HT1080 (cell line): ENCODE measurements at places on chromosomes 7 and 10. TPM values are rescaled to one million over a fixed set of nuclear protein-coding genes. Genes with fewer than 3 reads are reported as not detected.

DNA sequence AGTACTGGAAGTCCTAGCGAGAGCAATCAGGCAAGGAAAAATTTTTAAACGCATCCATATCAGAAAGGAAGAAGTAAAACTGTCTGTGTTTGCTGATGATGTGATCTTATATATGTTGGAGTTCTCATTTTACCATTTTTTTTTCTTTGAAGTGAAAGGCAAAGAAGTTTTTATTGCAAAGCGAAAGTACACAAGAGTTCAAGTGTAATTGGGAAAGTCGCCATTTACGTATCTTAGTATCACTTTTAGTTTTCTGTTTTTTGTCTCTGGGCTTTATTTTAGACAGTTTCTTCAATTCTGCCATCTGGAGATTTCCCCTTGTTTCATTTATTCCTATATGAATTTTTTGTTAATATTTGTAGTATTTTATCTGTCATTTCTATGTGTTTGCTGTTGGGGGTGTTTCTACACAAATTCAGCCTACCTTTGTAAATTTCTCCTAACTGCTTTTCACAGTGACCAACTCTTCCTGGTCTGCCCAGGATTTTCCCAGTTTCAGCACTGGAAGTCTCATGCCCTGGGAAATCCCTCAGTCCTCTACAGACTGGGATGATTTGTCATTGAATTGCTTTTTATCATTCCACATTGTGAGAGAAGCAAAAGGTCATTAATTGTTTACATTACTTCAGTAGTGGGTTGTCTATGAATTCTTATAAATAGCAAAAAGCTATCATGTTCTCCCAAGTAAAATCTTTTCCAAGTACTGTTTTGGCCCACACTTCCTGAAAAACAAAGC is 23.2 kb downstream of the BET1 start:
- DNase-seq: no peak

DNA sequence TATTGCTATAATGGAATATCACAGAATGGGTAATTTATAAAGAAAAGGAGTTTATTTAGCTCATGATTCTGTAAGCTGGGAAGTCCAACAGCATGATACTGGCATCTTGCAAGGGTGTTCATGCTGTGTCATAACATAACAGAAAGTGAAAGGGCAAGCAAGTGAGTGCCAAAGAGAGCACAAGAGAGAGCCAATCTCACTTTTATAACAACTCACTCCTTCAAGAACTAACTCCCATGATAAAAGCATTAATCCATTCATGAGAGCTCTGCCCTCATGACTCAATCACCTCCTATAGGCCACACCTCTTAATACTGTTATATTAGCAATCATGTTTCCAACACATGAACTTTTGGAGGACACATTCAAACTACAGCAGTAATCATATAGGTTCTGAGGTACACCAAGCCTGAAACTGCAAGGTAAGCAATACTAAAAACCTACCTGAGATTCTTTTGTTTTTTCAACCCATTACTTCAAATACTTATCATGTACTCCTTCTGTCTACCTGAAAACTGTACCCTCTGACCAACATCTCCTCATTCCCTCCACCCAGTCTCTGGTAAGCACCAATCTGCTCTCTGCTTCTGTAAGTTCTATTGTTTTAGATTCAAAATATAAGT is 219.7 kb downstream of the MTERF1 start:
- no peak for DNase-seq

DNA sequence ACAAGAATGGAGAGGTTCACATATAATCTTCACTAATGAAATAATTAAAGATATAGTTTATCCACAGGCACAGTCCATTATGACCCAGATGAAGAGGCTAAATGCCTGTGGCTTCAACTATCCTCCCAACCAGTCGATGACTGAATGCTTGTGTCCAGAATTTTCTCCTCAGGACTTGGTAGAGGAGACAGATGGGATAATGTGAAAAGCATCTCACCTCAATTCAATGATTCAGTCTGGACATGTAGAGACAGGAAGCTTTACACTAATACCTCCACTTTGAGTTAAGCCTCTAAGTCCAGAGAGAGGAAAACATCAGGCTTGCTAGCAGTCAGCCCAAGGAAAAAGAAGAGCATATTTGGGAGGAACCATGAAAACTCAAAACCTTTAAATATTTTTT is 59.1 kb upstream of the COL1A2 start:
- peak; percentile 43 for DNase-seq

DNA sequence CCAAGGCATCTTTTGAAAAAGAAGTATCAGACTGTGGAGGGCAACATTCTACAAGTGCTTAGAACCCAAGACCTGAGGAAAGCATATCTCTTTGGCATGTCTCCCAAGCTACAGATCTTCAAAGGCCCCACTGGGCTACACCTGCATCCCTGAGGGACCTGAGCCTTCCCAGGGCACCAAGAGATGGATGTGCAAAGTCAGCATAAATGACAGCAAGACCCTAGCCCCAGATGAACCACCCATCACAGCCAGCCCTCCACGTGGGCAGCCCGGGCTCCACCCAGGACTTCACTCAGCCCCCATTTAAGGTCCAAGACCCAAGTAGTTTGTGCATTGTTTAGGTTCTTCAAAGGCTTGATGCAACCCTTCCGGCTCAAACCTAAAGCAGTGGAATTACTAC is 123.5 kb downstream of the SFMBT2 start:
- no peak for DNase-seq

GRCh38 chr10:107417446-107417845 is 252.9 kb upstream of the SORCS1 start:
- no peak for DNase-seq

DNA sequence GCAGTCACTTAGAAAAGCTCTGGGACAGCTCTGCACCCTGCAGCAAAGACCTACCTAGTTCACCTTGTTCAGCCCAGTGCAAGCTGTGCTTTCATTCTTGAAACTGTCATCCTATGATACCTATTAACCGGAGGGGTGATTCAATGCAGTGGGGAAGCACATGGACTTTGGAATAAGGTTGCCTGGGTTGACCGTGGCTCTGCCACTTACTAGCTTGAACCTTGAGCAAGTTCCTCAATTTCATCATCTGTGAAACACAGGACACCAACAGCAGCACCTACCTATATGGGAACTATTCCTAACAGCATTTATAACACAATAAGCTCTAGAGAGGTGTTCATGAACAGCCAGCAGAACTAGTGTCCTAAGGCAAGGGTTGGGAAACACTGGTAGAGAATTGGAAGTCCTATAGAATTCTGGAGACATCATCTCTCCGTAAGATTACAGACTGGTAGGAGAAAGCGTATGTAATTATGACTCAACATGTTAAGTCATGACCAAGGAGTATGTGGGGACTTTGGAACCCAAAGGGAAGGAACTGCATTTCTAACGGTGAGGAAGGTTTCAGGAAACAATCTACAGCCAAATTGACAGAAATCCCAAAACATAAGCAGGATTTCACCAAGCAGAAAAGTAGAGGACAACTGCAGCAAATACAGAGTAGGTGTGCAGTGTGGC is 270.0 kb downstream of the USP6NL start:
- DNase-seq: no peak

The ATOH7 gene
- not detected in 2 replicates for total RNA-seq

The LIPJ gene
- total RNA-seq: not detected in 2 replicates

The GSDME gene
- 47.5 and 51.0 TPM in 2 replicates for total RNA-seq
